ENCODE measurements at places on chromosomes 16 and 17.
A peak's percentile ranks its signal among the peaks of the same experiment; 100 is the strongest.

- DNase-seq: no peak
Observed at GRCh38 chr17:48547808-48548522, 3.1 kb upstream of the HOXB2 start.

DNA sequence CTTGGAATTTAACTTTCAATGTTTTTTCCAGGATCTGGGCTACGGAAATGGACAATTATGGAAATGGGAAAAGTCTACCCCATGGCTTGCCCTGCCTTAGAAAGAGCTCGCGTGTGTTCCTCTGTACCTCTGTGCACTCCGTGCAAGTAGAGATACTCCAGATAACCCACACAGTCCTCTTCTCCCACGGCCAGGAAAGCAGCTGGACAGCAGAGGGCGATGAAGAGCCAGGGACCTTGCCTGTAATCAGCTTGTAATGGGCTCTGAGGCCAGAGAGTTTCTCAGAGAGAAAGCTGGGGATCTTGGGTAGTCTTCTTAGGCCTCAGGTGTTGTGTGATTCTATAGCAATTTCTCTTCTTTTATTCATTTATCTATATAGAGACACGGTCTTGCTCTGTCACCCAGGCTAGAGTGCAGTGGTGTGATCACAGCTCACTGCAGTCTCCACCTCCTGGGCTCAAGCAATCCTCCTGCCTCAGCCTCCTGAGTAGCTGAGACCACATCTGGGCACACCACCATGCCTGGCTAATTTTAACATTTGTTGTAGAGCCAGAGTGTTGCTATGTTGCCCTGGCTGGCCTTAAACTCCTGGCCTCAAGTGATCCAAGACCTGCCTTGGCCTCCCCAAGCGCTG lies 2.4 kb upstream of the SOCS7 start:
- DNase-seq: peak; percentile 73

- DNase-seq: no peak
Observed at GRCh38 chr17:67833946-67834631, 8.8 kb downstream of the BPTF start.

DNA sequence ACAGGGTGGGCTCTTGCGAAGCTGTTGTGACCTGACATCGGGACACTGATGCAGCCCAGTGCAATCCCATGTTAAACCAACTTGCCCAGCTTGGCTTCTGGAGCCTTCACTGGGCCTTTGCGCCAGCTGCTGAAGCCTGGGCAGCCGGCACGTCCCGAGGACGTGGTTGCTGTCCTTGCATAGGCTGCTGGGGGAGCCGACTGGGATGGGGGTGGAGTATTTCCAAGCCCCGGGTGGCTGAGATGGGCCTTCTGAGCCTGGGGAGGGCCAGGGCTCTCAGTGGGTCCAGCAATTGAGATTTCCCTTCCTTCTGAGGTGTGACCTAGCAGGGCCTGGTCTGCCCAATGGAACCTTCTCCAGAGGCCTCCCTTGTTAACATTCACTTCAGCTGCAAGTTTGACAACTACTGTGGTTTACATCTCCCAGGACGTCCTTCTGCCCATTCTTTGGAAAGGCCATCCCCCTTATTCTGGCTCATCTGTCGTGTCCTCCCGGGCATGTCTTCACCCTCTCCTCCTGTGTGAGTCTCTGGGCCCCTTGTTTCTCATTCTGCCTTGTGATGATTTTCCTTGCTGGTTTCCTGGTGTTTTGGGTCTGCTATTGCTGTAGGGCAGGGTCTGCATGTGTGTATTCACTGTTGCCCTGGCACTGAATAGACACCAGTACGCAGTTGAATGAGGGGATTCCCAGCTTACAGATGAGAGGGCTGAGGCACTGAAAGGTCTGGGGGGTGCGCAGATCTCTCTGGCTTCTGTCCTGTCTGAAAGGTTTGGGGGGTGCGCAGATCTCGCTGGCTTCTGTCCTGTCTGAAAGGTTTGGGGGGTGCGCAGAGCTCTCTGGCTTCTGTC lies 34.4 kb downstream of the HAPSTR1 start:
- DNase-seq: no peak

DNA sequence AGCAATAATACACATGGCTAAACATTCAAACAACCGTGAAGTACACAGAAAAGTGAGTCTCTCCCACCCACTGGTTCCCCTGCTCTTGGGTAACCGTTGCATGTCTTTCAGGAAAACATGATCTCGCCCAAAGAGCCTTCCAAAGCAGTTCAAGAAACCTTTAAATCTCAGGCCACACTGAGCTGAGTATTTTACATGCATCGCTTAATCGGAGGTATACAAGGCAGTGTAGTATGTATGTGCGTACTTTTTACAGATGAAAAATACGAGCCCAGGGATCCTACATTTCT lies 741 bp upstream of the DEXI start:
- no peak for DNase-seq

- DNase-seq: no peak
Observed at GRCh38 chr16:87515475-87516330, 22.9 kb upstream of the ZCCHC14 start.

GRCh38 chr17:27455914-27456680 lies at the start of gene KSR1:
Gene KSR1, plus strand, starts transcription at chr17:27456448. Its CDS starts 196 bp downstream, at chr17:27456644.
- DNase-seq: no peak

- DNase-seq: peak; percentile 55
Observed at GRCh38 chr16:23131931-23132621, 17.2 kb downstream of the USP31 start.

- no peak for DNase-seq
Observed at GRCh38 chr16:14309001-14309886, 238.1 kb downstream of the MRTFB start.

- no peak for DNase-seq
Observed at GRCh38 chr16:54288835-54289241, 2.3 kb upstream of the IRX3 start.

GRCh38 chr16:74844041-74844980 lies 69.7 kb upstream of the FA2H start:
- DNase-seq: peak; percentile 10

DNA sequence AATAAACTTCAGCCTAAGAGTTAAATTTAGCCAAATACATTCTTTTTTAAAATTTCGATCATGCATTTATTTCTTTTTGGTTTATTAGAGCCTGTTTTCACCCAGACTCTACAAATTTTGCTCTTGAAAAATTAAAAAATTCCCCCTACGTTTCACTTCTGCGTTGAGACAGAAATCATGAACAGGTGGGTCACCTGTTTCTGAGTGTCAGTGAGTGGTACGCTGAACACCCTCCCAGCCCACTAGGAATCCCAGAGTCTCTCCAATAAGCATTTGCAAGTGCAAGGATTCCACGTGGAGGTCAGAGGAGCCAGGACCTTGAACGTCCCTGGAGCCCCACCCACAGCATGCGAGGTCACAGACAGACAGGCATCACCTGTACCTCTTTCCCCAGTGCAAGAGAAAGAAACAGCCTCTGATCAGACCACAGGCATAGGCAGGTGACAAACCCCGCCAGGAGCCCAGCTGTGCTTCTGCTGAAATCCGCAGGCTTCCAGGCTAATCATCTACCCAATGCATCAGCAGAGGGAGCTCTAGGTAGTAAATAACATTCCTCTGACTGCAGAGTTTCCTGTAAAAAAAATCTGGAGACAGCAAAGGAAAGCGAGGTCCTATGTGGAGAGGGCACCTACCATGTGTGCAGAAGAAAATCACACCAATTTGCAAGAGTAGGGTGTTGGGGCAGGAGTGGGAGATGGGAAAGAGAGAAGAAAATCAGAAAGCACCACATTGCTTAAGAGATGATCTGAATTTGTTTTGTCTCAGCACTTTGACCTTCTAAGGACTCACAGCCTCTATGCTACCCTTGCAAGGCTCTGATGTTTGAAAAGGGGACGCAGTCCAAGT lies 5.9 kb upstream of the XYLT1 start:
- peak; percentile 55 for DNase-seq

DNA sequence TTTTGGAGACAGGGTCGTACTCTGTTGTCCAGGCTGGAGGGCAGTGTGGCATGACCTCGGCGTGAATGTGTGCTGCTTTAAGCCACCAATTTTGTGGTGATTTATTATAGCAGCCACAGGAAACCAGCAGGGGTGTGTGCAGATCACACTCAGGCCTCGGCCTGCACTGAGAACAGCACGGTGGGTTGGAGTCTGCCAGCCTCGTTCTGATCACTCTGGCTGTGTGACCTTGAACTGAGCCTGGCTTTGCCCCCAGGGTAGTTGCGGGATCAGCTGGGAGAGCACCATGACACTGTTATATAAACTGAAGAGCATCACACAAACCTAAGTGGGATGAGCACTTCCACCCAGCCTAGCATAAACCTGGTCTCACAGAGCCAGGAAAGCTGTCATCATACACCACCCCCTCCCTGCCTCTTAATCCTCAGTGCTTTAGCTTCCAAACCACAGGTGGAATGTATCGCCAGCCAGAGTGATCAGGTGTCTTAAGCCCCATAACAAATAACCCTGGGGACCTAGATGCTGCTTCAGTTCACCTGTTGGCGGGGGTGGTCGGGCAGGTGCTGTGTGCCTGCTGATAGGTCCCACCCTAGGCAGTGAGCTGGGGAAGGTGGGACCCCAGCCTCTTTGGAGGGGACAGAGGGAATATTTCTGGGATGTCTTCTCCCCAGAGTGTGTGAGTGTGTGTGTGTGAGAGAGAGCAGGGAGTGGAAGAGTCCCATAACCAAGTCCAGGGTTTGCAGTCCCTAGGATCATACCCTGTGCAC lies 28.6 kb upstream of the NDRG4 start:
- no peak for DNase-seq

DNA sequence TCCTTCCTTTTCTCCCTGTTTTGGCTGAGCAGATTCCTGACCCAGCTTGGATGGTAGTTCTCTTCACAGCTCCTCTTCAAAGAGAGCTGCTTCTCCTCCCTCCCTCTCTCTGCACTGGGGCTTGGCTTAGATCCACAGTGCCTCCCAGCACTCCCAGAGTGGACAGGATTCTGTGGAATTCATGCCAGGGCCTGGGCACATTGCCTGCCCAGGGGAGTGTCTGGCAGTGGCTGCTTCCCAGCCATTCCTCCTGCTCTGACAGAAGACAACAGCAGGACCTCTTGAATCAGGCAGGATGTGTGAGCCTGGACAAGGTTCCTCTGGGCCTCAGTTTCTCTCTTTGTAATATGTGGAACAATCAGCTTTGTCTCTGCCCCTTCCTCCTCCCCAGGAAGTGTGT lies 4.5 kb upstream of the MMP28 start:
- no peak for DNase-seq

DNA sequence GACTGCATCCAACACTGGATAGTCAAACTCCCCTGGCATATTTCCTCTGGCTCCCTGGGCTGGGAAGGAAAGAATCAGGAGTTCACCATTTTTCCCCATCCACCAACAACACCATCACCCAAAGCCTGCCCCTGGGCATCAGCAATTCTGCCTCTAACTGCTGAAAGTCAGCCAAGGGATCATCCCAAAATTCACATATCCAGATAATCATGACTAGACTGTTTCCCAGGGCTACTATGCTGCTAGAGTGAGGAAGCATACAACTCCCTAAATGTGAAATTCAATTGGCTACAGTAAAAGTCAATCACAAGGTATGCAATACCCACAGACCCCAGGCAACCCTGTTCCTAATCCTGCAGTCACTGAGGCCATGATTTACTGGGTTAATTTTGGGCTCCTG lies 230.6 kb downstream of the C16orf95 start:
- DNase-seq: no peak

DNA sequence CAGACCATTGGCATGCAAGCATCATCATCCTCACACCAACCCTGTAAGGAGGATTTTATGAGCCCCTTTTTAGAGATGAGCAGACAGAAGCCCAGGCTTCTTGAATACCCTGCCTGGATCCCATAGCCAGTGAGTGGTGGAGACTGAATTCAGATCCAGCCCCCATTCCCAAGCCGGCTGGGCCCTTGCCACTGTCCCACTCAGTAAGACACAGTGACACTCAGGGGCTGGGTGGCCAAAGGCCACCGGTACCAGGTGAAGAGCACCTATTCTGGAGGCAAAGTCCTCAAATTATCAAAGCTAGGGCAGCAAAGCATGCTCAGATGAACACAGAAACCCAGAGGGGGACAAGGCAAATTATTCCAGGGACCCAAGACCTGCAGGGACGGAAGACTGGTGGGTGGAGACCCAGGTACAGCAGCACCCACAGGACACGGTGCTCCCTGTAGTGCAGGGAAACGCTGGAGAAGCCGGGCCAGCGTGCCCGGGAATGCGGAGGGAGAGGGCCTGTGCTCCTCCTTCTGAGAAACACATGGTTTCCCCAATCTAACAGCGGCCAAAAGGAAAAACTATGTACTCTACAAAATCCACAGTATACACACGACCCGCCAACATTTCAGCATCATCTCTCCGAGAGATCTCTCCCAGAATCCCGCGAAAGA lies 33.2 kb upstream of the CRHR1 start:
- no peak for DNase-seq

DNA sequence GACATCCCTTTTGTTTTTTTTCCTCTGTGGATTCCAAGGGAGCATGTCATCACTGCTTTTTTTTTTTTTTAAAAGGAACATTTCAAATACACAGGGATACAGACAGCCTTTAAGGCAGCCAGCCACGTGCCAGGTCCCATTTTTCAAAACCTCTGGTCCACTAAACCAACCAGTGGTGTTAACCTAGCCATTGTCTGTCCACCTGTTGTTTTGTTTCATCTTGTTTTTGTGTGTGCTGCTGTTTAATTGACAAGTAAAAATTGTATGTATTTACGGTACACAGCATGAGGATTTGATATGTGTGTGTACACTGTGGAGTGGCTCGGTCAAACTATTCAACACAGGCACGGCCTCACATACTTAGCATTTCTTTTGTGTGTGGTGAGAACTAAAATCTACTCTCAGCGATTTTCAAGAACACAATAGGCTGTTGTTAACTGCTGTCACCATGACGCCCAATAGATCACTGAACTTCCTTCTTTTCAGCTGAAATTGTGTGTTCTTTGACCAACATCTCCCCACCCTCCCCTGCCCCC lies 19.2 kb downstream of the TMEM114 start:
- DNase-seq: no peak

GRCh38 chr17:70242781-70243437 lies 73.6 kb downstream of the KCNJ2 start:
- DNase-seq: no peak

GRCh38 chr17:4488989-4489595 lies 9.6 kb upstream of the SPNS2 start:
- no peak for DNase-seq

All from kidney capillary endothelial cell (primary cell).